ENCODE measurements at places on chromosomes 1 and 21. TPM values are rescaled to one million over a fixed set of nuclear protein-coding genes. Genes with fewer than 3 reads are reported as not detected.

CNTN2 gene
- total RNA-seq = 24.9 TPM

DMBX1 gene
- not detected for total RNA-seq

SPRR2A gene
- total RNA-seq = not detected

CACHD1 gene
- total RNA-seq = 40.8 TPM

SFN gene
- 0.30 TPM for total RNA-seq

DNA sequence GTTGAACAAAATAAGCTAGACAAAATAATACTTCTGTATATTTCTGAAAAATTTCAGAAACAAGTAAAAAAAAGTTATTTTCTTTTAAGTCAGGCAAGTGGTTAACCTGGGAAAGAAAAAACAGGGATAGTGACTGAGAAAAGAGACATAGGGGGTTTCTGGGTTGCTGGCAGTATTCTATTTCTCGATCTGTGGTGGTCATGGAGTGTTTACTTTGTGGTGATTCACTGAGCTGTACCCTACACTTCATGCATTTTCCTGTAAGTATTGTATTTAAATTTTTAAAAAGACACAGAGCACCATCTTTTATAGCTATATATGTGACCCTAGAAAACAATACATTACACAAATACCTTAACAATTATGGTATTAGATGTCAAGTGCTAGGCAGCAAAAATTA lies 58.2 kb downstream of the ZNF644 start:
- peaks cover 18% of the 10 kb centered on the region for H3K36me3 ChIP-seq
- DNase-seq = no peak
- H3K4me1 ChIP-seq = no peaks in the 10 kb centered on the region
- no peaks in the 10 kb centered on the region for H3K27me3 ChIP-seq

GRCh38 chr1:155134880-155135414 lies 705 bp upstream of the SLC50A1 start:
- H3K4me1 ChIP-seq = peaks cover 62% of the 10 kb centered on the region
- peak overlapping the region; percentile 99 for H3K4me3 ChIP-seq
- peaks cover 27% of the 10 kb centered on the region for H3K27me3 ChIP-seq
- peaks cover 2% of the 10 kb centered on the region for H3K36me3 ChIP-seq
